ENCODE measurements at places on chromosomes 6 and 20. TPM values are rescaled to one million over a fixed set of nuclear protein-coding genes. Genes with fewer than 3 reads are reported as not detected.

TPBG gene
- 54.1 TPM for total RNA-seq

GRCh38 chr6:11407414-11407813 lies 130.1 kb upstream of the TMEM170B start:
- DNase-seq: no peak

- no peak for DNase-seq
These were observed 5.9 kb downstream of the C6orf163 start for GRCh38 chr6:87350516-87350915.

GRCh38 chr20:22180244-22180643 lies 404.1 kb downstream of the FOXA2 start:
- no peak for DNase-seq

DNA sequence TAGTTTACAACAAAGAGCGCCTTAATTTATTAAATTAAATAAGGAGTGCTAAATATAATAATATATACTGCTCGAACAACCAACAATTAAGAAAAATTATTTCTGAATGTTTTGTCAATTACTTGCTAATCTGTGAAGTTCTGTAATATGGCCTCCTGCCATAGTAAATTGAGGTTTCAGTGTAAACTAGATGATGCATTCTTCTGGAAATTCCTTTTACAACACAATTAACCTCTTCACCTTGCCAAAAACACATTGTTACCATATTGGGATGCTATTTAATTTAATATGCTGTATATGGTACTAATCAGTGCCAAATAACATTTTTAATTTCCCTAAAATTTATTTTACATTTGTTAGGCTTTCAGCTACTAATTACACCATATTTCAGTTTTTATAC lies 808.4 kb upstream of the CITED2 start:
- DNase-seq: no peak
